Stomach (tissue), 19 donors: ENCODE measurements at places on chromosomes 6 and 20. TPM values are rescaled to one million over a fixed set of nuclear protein-coding genes. Genes with fewer than 3 reads are reported as not detected.

DNA sequence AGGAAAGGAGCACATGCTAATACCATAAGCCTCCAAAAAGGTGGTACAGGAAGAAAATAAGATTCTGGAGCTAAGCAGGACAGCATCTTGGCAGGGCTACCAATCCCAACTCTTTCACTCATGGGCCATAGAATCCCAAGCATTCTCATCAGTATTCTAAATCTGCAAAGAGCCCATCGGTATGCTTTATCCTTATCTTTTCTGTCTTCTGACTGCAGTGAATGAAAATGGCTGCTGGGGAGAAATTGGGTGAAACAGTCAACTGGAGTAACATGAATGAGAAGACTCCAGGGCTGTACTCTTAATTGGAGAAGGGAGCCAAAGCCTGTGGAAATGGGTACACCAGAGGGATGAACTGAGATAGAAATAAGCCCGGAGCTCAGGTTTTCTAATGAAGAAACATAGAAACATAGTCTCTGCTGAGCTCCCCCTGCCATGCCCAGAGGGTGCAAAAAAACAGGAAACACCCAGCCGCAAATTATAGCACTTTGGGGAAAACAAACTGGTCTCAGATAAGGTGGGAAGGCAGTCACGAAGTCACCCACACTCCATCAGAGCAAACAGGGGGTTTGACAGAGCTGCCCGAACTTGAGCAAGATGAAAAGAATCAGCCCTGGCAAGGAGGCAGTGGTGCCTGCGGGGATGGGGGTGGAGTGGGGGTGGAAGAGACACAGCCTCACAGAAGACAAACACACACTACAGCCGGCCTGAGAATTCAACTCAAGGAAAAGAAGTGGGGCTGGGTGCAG lies 35.4 kb upstream of the E2F3 start:
- no peaks in the 10 kb centered on the region for H3K4me1 ChIP-seq
- H3K4me3 ChIP-seq: no peak overlapping the region
- no peaks in the 10 kb centered on the region for H3K27me3 ChIP-seq
- H3K36me3 ChIP-seq: no peaks in the 10 kb centered on the region
- no peak overlapping the region for H3K27ac ChIP-seq

- no peaks in the 10 kb centered on the region for H3K36me3 ChIP-seq
- H3K4me3 ChIP-seq: no peak overlapping the region
- H3K4me1 ChIP-seq: no peaks in the 10 kb centered on the region
- peak; percentile 29 for DNase-seq
- no peaks in the 10 kb centered on the region for H3K27me3 ChIP-seq
- no peak overlapping the region for H3K27ac ChIP-seq
These were observed 143.2 kb downstream of the MBOAT1 start for GRCh38 chr6:20069021-20069522.

- no peaks in the 10 kb centered on the region for H3K36me3 ChIP-seq
- no peak overlapping the region for H3K4me3 ChIP-seq
- H3K27me3 ChIP-seq: no peaks in the 10 kb centered on the region
- DNase-seq: no peak
- no peaks in the 10 kb centered on the region for H3K4me1 ChIP-seq
- H3K27ac ChIP-seq: no peak overlapping the region
These were observed 129.1 kb upstream of the MANEA start for GRCh38 chr6:95448208-95448607.

- H3K4me3 ChIP-seq: no peak overlapping the region
- no peak for DNase-seq
- no peaks in the 10 kb centered on the region for H3K27me3 ChIP-seq
These were observed 135.7 kb downstream of the BCAS1 start for GRCh38 chr20:53934421-53935343.

GRCh38 chr20:33837096-33837830 lies 26.1 kb downstream of the CHMP4B start:
- DNase-seq: no peak
- H3K36me3 ChIP-seq: no peaks in the 10 kb centered on the region
- peaks cover 90% of the 10 kb centered on the region for H3K4me1 ChIP-seq
- no peaks in the 10 kb centered on the region for H3K27me3 ChIP-seq
- H3K27ac ChIP-seq: no peak overlapping the region

DNA sequence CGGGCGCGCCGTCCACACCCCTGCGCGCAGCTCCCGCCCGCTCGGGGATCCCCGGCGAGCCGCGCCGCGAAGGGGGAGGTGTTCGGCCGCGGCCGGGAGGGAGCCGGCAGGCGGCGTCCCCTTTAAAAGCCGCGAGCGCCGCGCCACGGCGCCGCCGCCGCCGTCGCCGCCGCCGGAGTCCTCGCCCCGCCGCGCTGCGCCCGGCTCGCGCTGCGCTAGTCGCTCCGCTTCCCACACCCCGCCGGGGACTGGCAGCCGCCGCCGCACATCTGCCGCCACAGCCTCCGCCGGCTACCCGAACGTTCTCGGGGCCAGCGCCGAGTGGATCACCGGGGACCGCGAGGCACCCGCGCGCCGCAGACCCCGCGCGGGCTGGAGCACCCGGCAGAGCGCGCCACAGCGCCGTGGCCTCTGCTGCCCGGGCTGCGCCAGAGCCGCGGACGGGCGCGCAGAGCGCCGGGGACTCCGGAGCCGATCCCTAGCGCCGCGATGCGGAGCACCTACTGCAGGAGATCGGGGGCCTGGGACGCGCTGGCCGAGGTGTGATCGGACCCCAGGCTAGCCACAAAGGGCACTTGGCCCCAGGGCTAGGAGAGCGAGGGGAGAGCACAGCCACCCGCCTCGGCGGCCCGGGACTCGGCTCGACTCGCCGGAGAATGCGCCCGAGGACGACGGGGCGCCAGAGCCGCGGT lies at the start of gene BMP2:
Gene BMP2 (plus strand): TSS at position 151 of the 692 bp plus-strand sequence. CDS start 2,441 bp downstream, outside the sequence.
- peaks cover 18% of the 10 kb centered on the region for H3K4me1 ChIP-seq
- peak; percentile 91 for DNase-seq
- H3K36me3 ChIP-seq: no peaks in the 10 kb centered on the region
- no peaks in the 10 kb centered on the region for H3K27me3 ChIP-seq

GRCh38 chr6:43627008-43627825 lies 1.8 kb downstream of the GTPBP2 start:
- peak; percentile 79 for DNase-seq
- H3K4me1 ChIP-seq: peaks cover 25% of the 10 kb centered on the region
- H3K27me3 ChIP-seq: no peaks in the 10 kb centered on the region
- H3K27ac ChIP-seq: peak overlapping the region; percentile 98

The TGM6 gene
- total RNA-seq: not detected

The SMOC2 gene
- total RNA-seq: 132 TPM

The PSORS1C2 gene
- total RNA-seq: not detected
